Activated T-cell treated with anti-CD3 and anti-CD28 coated beads for 48 hours (primary cell): ENCODE measurements at places on chromosomes 2 and 18.
A peak's percentile ranks its signal among the peaks of the same experiment; 100 is the strongest.

DNA sequence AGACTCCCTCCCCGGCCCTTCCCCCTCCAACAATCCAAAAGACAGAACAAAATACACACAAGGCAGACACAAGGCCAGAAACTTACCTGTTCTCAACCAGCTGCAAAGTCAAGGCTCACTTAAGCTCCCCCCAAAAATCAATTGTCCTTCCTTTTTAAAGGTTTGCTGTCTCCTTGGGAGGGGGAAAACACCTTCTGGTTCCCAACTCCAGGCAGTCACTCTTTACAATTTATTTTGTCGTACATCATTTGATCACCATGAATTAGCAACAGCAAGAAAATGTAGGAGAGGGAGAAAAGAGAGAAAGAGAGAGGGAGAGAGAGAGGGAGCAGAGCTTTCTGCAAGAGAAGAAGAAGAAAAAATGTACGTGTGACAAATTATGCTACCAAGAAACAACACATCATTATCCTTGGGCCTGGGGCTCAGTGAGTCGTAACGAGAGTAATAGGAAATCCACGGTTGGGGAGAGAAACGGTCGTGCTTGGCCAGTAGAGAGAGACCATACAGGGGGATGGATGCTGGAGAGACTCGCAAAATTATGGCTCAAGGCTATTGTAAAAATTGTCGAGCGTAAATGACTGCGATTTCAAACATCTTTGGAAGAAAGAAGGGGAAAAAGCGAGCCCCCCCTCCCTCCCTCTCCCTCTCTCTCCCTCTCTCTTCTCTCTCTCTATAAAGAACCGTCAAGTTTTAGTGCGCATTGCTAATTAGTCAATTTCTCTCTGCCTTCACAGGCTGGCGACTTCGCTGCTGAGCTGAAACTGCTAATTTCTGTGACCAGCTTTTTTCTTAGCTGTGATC lies at the start of gene KLHL14:
Gene KLHL14, minus strand, starts transcription at position 443 of the 801 bp plus-strand sequence. CDS start 2,432 bp downstream, outside the sequence.
- DNase-seq = no peak

- peak; percentile 39 for DNase-seq
Observed at GRCh38 chr2:9950521-9951271, 797 bp upstream of the GRHL1 start.

- no peak for DNase-seq
Observed at GRCh38 chr18:473802-474201, 26.7 kb downstream of the COLEC12 start.

GRCh38 chr2:148887350-148888002 lies 12.4 kb downstream of the KIF5C start:
- DNase-seq = no peak

DNA sequence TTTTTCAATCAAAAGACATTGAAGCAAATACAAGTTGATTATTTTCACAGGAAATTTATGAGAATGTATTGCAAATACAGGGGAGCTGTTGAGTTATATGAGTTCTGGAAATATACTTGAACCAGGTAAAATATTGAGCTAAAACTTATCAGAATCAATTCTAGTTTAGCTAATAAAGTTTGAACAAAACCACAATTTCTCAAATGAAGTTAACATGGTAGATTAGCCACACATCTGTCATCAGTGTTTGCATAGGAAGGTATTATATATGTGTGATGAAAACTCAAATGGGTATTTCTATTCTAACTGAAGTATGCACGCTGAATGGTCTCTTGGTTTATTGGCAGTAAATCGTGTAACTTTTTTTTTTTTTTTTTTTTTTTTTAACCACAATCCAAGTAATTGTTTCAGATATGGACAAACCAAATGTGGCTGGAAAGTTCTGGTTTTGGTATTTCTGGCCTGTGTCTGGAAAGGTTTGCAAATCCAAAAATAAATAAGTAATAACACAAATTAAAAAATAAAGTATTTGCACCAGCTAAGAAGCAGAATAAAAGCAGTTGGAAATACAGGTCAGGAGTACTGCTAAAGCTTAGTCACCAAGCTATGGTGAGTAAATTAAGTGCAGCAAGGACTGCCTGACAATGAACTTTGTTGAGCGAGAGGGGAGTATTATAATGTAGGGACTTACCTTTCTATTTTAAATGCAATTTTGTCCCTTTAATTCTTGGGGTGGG lies 479.1 kb upstream of the FANCL start:
- no peak for DNase-seq

GRCh38 chr2:19848029-19848750 lies 53.6 kb downstream of the TTC32 start:
- DNase-seq = no peak

DNA sequence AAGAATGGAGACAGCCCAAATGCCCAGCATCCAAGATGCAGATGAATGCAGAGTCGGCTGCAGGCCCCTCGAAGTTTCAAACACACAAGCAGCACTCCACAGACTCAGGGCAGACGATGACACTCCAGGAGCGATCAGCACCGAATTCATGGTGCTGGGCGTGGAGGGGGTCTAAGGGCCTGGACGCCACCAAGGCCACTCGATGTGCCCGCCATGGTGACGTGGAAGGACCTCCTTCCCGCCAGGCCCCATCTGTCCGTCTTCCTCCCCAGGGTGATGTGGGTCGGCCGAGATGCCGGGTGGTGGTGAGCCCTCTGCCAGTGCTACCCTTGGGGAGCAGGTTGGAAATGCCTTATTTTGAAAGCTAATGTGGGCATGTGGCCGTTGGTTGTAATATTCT lies 9.4 kb downstream of the KIF1A start:
- no peak for DNase-seq

GRCh38 chr18:26618135-26618534 lies 69.8 kb upstream of the KCTD1 start:
- DNase-seq = no peak

DNA sequence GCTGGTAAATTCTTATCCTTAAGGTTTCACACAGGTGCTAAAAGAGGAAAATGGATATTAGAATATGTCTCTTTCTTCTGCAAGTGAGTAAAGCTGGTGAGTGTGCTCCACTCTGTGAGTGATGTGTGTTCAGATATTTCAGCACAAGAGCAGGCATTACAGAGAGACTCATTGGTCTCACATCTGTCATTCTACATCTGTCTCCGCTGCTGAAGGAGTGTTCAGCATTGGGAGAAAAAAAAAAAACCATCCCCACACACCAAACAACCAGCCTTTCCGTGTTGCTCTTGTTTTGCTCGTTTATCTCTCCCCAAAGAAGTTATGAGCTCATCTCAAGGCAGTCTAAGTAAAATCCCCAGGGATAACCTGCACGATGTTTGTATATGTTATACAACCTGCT lies 283.9 kb upstream of the SPHKAP start:
- DNase-seq = no peak

- peak; percentile 17 for DNase-seq
Observed at GRCh38 chr18:31741097-31741735, 19.5 kb downstream of the SLC25A52 start.

DNA sequence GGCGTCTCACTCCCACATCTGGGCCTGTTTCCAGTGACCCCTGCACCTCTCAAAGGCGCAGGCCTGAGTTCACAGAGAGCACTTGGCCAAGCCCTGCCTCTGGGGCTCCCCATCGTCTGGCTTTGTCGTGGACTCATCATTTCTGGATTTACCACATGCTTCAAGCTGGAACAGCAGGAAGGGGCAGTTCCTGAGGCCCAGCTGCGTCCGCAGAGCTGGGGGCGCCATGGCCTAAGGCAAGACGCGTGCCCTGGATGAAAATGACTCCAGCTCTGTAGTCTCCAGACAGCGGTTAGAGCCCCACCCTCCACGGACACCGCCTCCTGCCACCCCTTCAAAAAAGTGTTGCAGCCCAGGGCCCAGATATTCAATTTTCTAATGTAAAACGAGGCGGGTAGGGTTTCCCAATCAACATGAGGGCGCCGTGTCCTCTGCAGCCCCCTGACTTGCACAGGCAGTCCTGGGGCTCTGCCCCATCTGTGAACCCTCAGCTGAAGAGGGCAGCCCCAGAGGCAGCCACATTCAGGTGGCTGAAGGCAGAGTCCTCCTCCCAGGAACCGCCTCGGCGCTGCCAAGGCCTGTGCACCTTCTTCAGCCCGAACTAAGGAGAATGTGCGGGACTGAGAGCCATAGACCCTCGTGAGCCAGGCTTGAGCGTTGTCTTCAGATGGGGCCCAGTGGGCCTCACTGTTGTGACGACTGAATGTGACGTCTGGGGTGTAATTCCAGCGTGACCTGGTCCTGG lies 85.5 kb downstream of the NFATC1 start:
- no peak for DNase-seq
